ENCODE measurements at places on chromosomes 7 and 10.
A peak's percentile ranks its signal among the peaks of the same experiment; 100 is the strongest.

GRCh38 chr7:36966636-36967035 lies 242.3 kb upstream of the AOAH start:
- no peak for DNase-seq

GRCh38 chr7:27737616-27738015 lies 2.3 kb upstream of the TAX1BP1 start:
- no peak for DNase-seq

DNA sequence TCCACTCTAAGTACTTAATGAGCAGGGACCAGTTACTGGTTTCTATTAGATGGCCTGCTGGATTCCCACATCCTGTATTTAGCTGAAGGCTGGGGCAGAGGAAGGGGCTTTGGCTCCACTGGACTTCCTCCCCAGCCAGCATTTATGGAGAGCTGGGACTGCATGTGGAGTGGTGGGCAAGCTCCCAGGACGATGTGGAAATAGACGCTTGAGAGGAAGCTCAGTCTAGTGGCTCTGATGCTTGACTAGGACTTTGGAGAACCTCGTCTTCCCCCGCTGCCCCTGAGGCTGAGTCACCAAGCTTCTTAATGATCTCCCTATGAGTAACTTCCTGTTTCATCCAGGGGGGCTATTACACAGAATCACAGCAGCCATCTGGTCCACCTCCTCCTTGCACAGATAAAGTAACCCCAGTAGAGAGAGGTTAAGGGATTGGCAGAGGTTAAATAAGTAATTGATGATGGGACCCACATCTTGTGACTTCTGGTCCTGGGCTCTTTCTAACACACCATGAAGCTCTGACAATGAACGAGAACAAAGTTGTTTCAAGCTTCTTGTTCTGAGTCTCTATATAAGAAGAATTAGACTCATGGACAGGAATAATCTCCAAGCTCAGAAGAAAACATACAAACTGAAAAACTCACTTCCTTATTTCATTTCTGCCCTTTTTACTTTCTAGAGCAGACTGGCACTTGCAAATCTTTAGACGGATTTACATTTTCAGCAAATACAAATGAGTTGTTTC lies 126.2 kb downstream of the PRPF18 start:
- peak; percentile 97 for DNase-seq

DNA sequence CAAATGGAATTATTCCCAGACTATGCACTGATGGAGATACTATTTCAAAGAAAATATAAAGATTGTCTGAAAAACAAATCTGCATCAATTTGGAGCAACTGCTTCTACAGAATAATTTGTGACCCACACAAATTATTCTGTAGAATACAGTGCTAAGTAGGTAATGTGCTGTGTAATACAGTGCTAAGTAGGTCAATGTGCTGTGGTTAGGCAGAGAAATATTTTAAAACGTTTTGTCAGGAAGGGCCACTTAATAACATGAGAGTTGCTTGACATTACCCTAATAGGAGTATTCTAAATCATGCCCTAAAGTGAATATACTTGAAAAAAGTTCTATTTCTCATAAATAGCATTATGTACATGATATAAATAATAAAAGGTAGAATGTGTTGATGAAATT lies 116.5 kb upstream of the KCND2 start:
- no peak for DNase-seq

DNA sequence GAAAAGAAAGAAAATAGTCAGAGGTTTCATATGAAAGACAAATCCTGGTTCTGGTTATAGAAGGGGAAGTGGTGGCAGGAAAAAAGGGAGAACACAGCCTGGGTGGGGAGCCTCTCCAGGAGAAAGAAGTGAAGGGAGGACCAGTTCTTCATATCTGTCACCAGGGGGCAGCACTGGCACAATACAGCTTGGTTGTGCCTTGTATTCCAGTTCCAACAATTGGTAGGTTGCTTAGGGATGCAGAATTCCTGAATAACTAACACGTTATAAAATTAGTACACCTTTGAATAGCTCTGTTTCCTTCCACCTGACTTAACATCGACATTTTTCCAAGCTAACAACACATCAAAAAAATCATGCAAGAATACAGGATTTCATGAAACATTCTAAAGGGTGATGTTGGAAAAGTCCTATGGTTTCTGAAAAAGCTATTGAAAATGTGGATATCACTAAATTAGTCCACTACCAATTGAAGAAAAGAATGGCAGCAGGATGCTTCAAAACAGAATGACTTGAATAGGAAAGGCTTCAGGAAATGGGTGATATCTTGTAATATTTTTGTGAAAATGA lies 52.9 kb downstream of the CYP26A1 start:
- no peak for DNase-seq

- DNase-seq: no peak
These were observed 209.2 kb upstream of the SEMA3C start for GRCh38 chr7:81128011-81128410.
